B cell (primary cell): ENCODE measurements at places on chromosomes 1 and 21.

DNA sequence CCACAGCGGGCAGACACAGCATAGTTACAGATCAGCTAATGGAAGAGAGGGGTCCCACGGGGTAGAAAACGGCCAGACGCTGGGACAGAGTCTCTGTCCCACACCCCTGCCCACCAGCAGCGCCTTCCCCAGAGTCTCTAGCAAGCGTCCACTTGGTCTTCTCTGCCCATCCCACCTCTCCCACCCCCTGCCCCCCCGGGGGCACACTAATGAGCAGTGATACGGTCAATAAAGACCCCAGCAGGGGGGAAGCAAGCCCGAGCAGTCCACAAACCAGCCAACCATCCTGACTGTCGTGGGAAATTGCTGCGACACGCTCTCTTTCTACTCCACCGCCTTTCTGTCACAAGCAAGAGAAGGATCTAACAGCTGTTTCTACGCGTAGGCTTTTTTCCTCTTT is 374.7 kb downstream of the NPHP4 start:
- DNase-seq = no peak

GRCh38 chr1:195530961-195531360 is 1077.3 kb downstream of the KCNT2 start:
- DNase-seq = no peak

DNA sequence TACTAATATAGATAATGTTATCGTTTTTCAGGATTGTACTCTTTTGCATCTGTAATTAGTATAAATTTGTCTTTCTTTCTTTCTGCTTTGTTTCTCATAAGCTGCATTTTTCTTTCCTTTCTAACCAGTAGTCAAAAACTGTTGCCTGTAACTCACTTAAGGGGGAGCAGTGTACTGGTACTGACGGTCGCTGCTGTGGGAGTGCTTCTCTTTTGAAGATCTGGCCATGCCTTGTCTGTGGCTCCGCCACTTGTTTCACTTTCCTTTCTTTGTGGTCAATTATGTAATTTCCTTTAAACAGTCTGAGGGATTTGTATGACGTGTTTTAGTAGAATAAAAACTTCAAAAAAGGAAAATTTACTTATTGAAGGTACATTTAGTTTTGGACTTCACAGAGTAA is 37.0 kb downstream of the MIA3 start:
- peak; percentile 88 for DNase-seq

- DNase-seq = no peak
These were observed 2.4 kb upstream of the ELAPOR1 start for GRCh38 chr1:109111386-109112055.

GRCh38 chr1:234533975-234534876 is 55.2 kb upstream of the TARBP1 start:
- DNase-seq = no peak

DNA sequence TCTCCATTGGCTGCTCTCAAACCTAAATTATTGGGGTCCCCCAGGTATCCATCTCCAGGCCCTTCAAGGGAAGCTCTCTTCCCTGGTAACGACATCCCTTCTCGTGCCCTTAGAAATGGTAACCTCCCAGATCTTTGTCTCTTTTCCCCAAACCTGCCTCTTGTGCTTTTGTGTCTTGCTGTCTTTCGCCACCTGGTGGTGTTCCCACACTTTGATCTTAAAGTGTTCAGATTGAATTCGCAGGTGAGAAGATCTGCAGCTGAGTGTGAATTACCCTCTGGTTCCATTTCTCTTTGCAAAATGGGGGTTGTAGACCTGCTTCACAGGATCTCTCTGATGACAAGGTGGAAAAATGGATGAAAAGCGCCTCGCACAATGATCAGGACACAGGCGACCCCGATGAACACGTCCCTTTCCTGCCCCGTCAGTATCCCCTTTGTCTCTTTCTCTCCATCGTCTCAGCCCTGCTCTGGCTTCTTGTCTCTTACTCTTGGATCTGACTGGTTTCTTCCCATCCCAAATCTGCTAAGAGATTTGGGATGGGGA is 53.1 kb downstream of the DOP1B start:
- DNase-seq = peak; percentile 50

GRCh38 chr1:85351202-85351828 is 74.9 kb upstream of the BCL10 start:
- no peak for DNase-seq

- no peak for DNase-seq
These were observed 17.0 kb upstream of the IGSF21 start for GRCh38 chr1:18090636-18091035.

- DNase-seq = no peak
These were observed 38.7 kb downstream of the GJA5 start for GRCh38 chr1:147721716-147722115.

DNA sequence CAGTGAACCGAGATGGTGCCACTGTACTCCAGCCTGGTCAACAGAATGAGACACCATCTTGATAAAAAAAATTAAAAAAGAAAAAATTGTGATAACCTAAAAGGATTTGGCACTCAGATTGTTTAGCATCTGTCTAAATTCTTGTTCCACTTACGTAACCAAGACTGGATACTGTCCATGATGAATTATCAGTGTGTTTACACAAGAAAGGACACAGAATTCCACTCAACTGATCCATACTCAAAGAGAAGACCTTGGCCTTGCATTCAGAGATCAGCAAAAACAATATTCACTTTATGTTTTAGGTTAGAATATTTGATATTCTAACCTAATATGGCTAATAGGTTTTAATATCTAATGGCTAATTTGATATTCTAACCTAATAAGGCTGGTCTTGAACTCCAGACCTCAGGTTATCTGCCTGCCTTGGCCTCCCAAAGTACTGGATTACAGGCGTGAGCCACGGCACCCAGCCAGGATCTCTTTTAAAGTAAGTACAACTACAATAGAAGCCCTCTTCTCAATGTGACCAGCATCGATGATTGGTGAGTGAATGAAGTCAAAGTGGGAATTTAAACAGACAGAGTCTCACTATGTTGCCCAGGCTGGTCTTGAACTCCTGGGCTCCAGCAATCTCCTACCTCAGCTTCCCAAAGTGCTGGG is 43.1 kb upstream of the COX20 start:
- DNase-seq = no peak

DNA sequence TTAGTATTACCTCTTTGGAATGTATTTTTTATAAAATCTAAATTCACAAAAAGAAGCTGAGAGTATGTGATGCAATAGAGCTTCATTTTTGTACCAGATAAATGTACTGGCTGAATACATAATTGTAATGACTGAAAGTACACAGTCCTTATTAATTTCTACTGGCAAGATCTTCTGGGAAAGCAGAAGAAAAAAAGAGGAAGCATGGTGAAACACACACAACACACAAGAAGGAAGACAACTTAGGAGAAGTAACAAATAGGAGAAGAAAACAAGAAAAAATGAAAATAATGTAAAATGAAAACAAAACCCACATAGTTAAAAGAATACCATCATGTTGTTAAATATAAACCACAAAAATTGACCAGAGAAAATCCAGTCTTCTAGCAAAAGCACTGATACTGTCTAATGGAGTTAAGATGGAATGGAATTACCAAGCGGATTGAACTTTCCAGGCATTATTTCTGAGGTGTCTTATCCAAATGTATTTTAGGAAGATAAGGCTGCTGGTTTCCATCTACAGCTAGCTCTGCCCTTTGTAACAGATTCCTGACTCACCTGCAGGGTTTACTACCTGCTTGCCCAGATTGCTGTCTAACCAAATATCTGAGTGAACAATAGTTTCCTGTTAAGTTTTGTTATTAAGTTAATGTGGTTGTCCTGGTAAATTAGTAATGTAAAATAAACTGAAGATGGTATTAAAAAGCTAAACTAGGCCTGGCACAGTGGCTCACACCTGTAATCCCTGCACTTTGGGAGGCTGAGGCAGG is 4.5 kb upstream of the COP1 start:
- DNase-seq = no peak

GRCh38 chr1:18955131-18955440 is 1.4 kb downstream of the IFFO2 start:
- no peak for DNase-seq

- DNase-seq = no peak
These were observed 119.7 kb downstream of the PROX1 start for GRCh38 chr1:214107322-214108096.

DNA sequence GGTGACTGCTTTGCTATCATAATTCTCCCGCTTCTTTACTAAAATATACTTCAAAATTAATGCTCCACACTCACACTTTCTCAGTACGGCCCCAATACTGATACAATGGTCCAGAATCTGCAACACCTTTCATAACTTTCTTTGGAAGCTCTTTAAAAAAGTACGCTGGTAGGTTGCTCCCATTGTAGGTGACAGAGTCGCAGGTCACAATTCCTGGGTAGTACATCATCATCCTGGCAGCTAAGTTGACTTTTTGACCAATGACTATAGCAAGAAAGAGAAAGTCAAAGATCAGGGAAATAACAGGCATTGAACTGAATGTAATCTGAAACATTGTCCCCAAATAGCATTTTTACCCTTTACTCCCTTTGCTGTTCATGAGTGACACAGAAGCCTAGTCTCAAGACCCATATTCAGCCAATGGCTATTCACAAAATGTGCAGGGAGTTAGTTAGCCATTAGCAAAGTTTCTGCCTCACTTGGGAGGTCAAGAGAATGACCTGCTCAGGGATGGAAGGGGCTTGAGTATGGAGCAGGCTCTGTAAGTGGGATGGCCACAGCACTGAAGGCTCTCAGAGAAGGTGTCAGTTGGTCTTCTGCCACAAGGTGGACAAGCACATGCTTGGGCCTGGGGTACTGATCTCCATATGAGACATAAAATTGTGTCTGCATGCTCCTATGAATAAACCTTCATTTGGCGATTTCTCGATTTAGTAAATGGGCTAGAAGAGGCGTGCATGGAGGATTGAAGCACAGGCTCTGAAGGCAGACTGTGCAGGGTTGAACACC is 35.4 kb downstream of the ADCY10 start:
- no peak for DNase-seq

DNA sequence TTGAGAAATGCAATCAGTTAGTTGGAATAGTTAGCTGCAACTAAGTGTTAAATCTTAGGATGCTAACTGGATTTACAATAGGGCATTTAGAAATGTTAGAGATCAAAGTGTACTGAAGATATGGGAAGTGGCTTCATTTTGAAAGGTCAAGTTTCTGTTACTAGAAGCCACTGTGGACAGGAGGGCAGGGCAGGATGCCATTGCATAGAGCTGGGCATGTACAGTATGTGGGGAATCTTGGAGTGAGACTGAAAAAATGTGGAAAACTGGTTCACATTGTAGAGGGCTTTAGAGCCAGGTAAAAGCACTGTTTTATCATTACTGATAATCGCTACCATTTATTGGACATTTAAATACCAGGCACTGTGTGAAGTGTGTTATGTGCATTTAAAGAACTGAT is 31.0 kb downstream of the ARID1A start:
- DNase-seq = no peak

DNA sequence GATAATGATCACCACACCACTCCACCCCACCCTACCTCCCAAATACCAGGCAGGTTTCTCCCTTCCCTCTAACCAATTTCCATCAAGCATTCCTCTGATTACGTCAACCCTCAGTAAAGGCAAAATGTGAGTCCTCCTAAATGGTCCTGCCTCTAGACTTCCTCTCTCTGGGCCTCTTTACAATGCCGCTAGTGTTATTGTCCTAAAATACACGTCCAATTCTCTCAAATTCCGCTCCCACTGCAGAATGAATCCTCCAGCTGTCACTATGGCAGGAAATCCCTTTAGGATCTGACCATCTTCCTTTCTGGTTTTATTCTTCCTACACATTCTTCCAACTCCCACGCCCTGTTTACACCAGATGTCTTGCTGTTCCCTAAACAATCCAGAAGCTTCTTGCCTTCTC is 68.7 kb downstream of the DEGS1 start:
- no peak for DNase-seq

- no peak for DNase-seq
These were observed 23.2 kb upstream of the QSOX1 start for GRCh38 chr1:180131510-180131909.

GRCh38 chr1:228837817-228838716 is 102.8 kb downstream of the RHOU start:
- no peak for DNase-seq

DNA sequence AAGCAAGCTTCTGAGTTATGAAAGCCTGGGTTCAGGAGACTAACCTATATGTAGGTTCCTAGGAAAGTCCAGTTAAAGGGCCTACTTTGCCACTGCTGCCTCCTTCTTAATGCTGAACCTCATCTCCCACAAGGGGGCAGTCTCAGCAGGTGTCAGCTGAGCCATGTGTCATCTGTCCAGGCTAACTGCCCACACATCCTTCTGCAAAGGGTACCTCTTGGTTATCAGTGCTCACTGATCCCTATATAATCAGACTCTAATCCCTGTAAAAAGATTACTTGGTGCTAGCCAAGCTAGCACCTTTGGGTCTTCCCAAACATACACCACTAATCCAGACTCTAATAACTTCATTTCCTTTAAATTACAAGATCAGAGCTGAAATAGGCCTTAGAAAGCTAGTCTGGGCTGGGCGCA is 9.0 kb downstream of the PRDX1 start:
- peak; percentile 76 for DNase-seq
